Camera-type eye (tissue), 1 donor: ENCODE measurements at places on chromosomes 2 and 18. TPM values are rescaled to one million over a fixed set of nuclear protein-coding genes. Genes with fewer than 3 reads are reported as not detected.

CNDP2 gene
- 80.2 TPM for total RNA-seq

CDH20 gene
- 36.9 TPM for total RNA-seq

POTEI gene
- 0.22 TPM for total RNA-seq

SPHKAP gene
- 8.7 TPM for total RNA-seq

GPR45 gene
- total RNA-seq = not detected

ST3GAL5 gene
- total RNA-seq = 32.7 TPM

CNOT11 gene
- total RNA-seq = 17.7 TPM

QPCT gene
- total RNA-seq = 12.0 TPM

IL36G gene
- not detected for total RNA-seq

ASB18 gene
- not detected for total RNA-seq

SERPINB13 gene
- 0.33 TPM for total RNA-seq

SCG2 gene
- total RNA-seq = 9.6 TPM

ANKRD30B gene
- not detected for total RNA-seq

CELF4 gene
- 41.2 TPM for total RNA-seq

B4GALT6 gene
- total RNA-seq = 11.7 TPM

ACVR1C gene
- total RNA-seq = 0.44 TPM

SERPINB3 gene
- not detected for total RNA-seq

SPC25 gene
- total RNA-seq = 13.1 TPM

C2orf72 gene
- 4.9 TPM for total RNA-seq

PCGF1 gene
- total RNA-seq = 13.6 TPM
